ENCODE measurements at places on chromosomes 6 and 20. TPM values are rescaled to one million over a fixed set of nuclear protein-coding genes. Genes with fewer than 3 reads are reported as not detected.

GRCh38 chr6:108492131-108492766 is 68.5 kb upstream of the FOXO3 start:
- no peak overlapping the region for H3K4me3 ChIP-seq
- DNase-seq: no peak

DNA sequence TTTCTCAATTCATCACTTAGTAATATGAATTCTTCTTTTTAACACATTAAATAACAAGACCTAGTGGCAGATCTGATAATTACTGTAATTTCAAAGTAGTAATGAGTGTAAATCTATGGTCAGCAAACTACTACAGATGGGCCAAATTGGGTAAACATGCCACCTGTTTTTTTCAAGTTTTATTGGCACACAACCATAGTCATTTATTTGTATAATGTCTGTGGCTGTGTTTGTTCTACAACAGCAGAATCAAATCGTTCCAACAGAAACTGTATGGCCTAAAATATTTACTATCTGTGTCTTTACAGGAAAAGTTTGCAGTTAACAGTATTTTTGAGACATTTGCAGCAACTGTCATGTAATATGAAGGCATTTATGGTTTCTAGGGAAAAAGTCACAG is 86.1 kb upstream of the EYA2 start:
- H3K4me3 ChIP-seq: no peak overlapping the region
- H3K4me1 ChIP-seq: no peaks in the 10 kb centered on the region
- no peak overlapping the region for H3K27ac ChIP-seq
- DNase-seq: no peak

DNA sequence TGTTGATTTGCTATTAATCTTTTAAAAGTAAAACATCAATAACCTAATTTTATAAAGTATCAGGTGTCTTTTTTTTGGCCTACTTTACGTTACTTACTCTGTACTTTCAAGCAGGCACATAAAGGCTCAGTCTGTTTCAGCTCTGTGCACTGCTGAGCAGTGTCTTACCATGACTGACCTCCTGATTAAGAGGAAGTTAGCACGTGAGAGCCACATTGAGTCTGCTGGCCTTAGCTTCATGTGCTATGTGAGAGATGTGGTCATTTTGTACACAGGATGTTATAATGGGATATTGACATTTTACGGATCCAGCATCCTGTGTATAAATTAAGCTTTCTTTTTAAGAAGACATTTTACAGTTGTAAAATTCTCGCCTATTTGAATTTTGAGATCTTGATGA is 31.9 kb downstream of the ARID1B start:
- H3K27me3 ChIP-seq: no peaks in the 10 kb centered on the region
- H3K36me3 ChIP-seq: no peaks in the 10 kb centered on the region
- no peak for DNase-seq
- peaks cover 50% of the 10 kb centered on the region for H3K4me1 ChIP-seq
- no peak overlapping the region for H3K27ac ChIP-seq
- no peak overlapping the region for H3K4me3 ChIP-seq

DNA sequence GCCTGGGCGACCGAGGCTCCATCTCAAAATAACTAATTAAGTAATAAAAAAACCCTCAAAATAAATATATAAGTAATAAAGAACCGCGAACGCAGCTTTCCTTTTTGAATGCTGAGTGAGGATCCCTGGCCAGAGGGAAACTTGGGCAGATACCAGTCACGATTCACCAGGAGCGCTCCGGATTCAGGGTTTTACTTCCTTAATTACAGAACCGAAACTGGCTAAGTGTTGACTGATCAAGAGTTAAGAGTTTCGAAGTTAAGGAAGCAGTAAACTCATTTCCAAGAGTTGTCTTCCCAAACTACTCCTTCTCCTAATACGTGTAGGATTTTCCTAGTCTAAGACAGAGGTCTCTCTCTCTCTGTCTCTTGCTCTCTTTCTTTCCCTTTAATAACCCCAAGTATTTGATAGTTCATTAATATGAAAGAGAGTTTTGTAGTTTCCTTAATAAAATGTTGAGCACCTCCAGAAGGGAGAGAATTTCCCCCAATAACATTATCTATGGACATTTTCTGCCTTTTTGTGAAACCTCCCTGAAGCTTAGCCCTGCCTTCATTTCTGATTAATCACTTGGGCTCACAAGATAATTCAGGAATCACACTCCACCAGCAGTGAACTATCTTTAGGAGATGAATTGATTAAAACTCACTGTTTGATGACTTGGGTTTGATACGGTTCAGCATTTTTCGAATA is 61.4 kb upstream of the ZNF217 start:
- DNase-seq: no peak
- no peak overlapping the region for H3K4me3 ChIP-seq
- peaks cover 30% of the 10 kb centered on the region for H3K4me1 ChIP-seq
- no peaks in the 10 kb centered on the region for H3K36me3 ChIP-seq
- no peak overlapping the region for H3K27ac ChIP-seq

- no peak overlapping the region for H3K4me3 ChIP-seq
- peaks cover 9% of the 10 kb centered on the region for H3K4me1 ChIP-seq
- no peak overlapping the region for H3K27ac ChIP-seq
- no peaks in the 10 kb centered on the region for H3K27me3 ChIP-seq
- DNase-seq: no peak
Observed at GRCh38 chr6:56988145-56988544, 33.2 kb downstream of the BEND6 start.

DNA sequence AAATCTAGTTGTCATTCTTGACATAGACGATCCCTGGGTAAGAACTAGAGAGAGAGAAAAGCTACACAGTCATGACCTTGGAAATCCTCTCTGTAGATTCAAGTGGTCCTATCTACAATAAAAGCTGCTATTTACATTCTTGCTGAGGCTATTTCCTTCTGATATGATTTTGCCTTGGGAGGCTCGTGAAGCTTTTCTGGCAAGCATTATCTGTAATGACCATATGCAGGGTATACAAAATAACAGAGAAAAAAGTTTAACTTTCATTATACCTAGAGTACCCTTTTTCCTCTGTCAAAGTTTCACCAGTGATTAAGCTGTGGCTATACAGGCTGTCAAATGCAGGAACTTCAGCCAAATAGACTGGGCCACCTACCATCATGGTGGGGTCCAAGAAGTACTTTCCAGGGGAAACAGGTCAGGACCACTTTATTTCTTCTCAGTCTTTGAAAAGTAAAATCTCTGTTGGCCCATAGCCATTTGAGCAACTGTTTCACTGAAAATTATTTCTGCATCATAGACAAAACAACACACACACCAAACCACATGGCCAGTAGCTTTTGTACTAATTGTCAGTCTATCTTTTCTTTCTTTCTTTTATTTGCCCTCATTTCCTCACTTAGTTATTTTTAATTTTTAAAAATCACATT is 677.0 kb upstream of the ID4 start:
- H3K36me3 ChIP-seq: no peaks in the 10 kb centered on the region
- no peaks in the 10 kb centered on the region for H3K27me3 ChIP-seq
- no peak overlapping the region for H3K4me3 ChIP-seq
- no peaks in the 10 kb centered on the region for H3K4me1 ChIP-seq
- H3K27ac ChIP-seq: no peak overlapping the region
- no peak for DNase-seq

GRCh38 chr6:167824591-167825331 is 1.9 kb upstream of the AFDN start:
- peaks cover 34% of the 10 kb centered on the region for H3K27me3 ChIP-seq
- peak overlapping the region; percentile 90 for H3K4me3 ChIP-seq
- no peak for DNase-seq
- no peak overlapping the region for H3K27ac ChIP-seq
- H3K4me1 ChIP-seq: peaks cover 37% of the 10 kb centered on the region

GRCh38 chr6:74269600-74269858 is 573.5 kb downstream of the CD109 start:
- H3K27me3 ChIP-seq: no peaks in the 10 kb centered on the region
- H3K4me3 ChIP-seq: no peak overlapping the region
- H3K4me1 ChIP-seq: peaks cover 7% of the 10 kb centered on the region
- H3K27ac ChIP-seq: no peak overlapping the region

DNA sequence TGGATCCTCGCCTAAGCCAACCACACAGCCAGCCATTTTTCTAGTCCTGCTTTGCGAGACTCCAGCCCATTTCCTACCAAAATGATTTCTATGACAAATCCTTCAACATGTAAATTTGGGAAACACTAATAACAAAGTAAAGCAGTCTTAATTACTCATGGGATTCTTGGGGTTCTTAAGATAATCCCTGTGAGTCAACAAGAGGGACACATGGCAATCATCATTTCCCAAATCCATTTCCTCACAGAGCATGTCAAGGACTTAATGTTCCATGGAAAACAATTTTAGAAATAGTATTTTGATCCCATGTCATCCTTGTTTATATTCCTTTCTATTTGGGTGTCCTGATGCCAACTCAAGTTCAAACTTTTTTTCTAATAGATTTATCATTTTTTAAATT is 322.7 kb upstream of the NOX3 start:
- DNase-seq: no peak
- no peak overlapping the region for H3K4me3 ChIP-seq
- peaks cover 6% of the 10 kb centered on the region for H3K4me1 ChIP-seq
- H3K36me3 ChIP-seq: no peaks in the 10 kb centered on the region
- H3K27me3 ChIP-seq: no peaks in the 10 kb centered on the region
- H3K27ac ChIP-seq: no peak overlapping the region

GRCh38 chr6:15653581-15653980 is 9.2 kb downstream of the DTNBP1 start:
- H3K27ac ChIP-seq: no peak overlapping the region
- DNase-seq: no peak
- no peaks in the 10 kb centered on the region for H3K27me3 ChIP-seq
- no peak overlapping the region for H3K4me3 ChIP-seq

DNA sequence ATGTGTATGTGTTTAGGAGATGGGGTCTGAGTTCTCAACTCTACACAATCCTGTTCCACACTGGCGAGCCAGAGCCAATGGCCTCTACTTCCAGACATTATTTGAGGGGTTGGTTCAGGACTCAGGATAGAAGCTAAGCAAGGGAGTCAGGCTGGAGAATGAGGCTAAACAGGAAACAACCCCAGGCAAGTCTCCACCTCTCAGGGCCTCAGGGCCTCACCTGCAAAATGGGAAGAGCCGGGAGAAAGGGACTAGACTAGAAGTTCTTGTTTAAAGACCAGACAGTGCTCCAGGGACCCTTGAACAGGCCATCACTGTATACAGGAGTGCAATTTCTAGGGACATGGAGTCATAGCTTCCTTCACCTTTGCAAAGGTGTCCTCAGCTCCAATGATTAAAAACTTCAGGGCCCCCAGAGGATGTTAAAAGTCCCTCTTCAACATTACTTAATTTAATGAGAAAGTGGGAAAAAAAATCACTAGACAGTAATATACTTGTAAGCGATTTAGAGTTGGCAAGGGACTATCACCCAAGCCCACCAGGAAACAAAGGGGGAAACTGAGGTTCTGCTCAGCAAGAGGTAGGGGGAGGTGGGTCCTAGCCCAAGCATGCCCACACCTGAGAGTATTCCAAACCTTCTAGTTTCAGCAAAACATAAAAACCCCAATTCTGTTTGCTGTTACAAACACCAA is 41.7 kb downstream of the ZMYND8 start:
- peak overlapping the region; percentile 43 for H3K27ac ChIP-seq
- DNase-seq: no peak
- peak overlapping the region; percentile 45 for H3K4me3 ChIP-seq
- H3K4me1 ChIP-seq: peaks cover 72% of the 10 kb centered on the region
- peaks cover 4% of the 10 kb centered on the region for H3K36me3 ChIP-seq

DNA sequence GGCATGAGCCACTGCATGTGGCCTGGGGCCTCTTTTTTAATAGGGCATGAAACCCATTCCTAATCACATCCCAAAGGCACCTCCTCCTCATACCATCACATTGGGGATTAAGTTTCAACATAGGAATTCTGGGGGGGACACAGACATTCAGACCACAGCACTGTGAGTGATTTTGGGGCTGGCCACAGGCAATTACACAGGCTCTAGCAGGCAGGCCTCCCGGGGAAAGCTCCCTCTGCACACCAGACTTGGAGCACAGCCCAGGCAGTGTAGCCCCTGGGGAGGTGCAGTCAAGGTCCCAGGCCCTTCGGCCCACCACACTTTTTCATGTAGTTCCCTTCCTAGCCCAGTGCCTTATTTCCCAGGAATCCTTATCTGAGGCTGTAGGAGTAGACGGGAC is 5.5 kb downstream of the SFT2D1 start:
- peaks cover 6% of the 10 kb centered on the region for H3K36me3 ChIP-seq
- no peak overlapping the region for H3K27ac ChIP-seq
- DNase-seq: no peak
- no peak overlapping the region for H3K4me3 ChIP-seq

DNA sequence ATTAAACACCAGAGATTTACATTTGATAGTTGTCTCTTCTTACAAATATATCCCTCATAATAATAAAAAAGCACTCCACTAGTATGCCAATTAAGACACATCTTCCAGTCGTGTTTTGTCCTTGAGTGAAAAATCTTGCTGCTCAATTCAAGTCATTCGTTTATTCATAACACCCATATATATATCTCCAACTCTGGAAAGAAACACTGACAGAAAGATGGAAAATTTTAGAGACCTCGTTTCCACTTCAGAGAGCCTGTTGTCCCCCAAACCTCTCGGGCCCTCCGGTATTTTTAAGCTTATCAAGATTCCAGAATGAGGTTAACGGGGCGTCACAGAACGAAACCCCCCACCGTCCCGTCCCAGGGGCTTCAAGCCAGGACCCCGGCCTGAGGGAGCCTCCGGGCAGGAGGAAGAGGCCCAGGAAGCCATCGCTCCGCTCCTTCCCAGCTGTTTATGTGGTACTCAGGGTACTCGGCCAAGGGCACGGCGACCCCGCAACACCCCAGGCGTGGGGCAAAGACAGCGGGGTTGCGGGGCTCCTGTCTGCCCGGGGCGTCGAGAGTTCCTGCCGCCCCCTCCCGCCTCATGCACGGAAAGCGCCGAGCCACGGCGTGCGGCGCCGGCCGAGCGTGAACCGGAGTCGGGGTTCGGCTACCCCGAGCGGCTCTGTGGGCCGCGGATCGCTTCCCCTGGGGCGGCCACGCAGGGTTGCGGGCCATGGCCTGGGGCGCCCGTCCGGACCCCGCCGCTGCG is 623 bp upstream of the SNX9 start:
- no peaks in the 10 kb centered on the region for H3K36me3 ChIP-seq
- H3K4me3 ChIP-seq: peak overlapping the region; percentile 87
- H3K27ac ChIP-seq: no peak overlapping the region
- peak; percentile 22 for DNase-seq
- peaks cover 16% of the 10 kb centered on the region for H3K27me3 ChIP-seq
- H3K4me1 ChIP-seq: peaks cover 29% of the 10 kb centered on the region

GRCh38 chr20:24768713-24769601 is 180.1 kb upstream of the CST7 start:
- no peak overlapping the region for H3K27ac ChIP-seq
- H3K27me3 ChIP-seq: peaks cover 37% of the 10 kb centered on the region
- H3K4me3 ChIP-seq: no peak overlapping the region
- DNase-seq: no peak
- no peaks in the 10 kb centered on the region for H3K4me1 ChIP-seq

- no peak overlapping the region for H3K4me3 ChIP-seq
- H3K36me3 ChIP-seq: no peaks in the 10 kb centered on the region
- DNase-seq: no peak
- peaks cover 25% of the 10 kb centered on the region for H3K4me1 ChIP-seq
- no peaks in the 10 kb centered on the region for H3K27me3 ChIP-seq
Observed at GRCh38 chr6:23277521-23278179, 708.3 kb downstream of the HDGFL1 start.

GRCh38 chr6:125220712-125221111 is 67.1 kb downstream of the TPD52L1 start:
- H3K27ac ChIP-seq: peak overlapping the region; percentile 0
- no peaks in the 10 kb centered on the region for H3K36me3 ChIP-seq
- peak overlapping the region; percentile 1 for H3K4me3 ChIP-seq
- H3K4me1 ChIP-seq: peaks cover 41% of the 10 kb centered on the region
- DNase-seq: peak; percentile 4

The CLVS2 gene
- total RNA-seq: 1.3 TPM

The ASCC3 gene
- total RNA-seq: 31.4 TPM

The BMP2 gene
- total RNA-seq: 0.84 TPM

The HLA-DQB2 gene
- not detected for total RNA-seq

The FOXO3 gene
- total RNA-seq: 32.8 TPM

The ADGRF5 gene
- total RNA-seq: not detected

The MROH8 gene
- total RNA-seq: 7.6 TPM

The ZNF133 gene
- total RNA-seq: 16.1 TPM
